ACHN (cell line): ENCODE measurements at places on chromosomes 4 and X.

- DNase-seq = no peak
These were observed 42.0 kb upstream of the MAPK10 start for GRCh38 chr4:86401826-86402225.

GRCh38 chrX:111511477-111511876 lies at the start of gene SERTM2:
SERTM2 (plus strand) TSS chrX:111511645; CDS start chrX:111518858, 7,213 bp downstream.
- peak; percentile 43 for DNase-seq

DNA sequence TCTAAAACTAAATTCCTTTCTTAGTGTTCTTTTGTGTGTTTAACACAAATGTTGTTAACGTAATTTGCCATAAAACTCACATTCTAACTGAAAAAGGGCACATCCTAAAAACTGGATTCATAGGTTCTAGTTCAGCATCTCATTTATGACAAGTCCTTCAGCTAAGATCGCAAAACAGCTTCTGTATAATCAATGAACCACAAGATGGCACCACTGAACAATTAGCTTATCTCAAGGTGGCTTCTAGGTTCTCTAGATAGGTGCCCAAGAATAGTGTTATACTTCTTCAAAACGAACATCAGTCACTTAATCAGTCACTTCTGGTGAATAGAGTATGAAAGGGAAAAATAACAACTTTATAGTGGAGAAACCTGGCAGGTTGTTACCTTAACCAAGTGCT lies 54.3 kb downstream of the NRK start:
- DNase-seq = peak; percentile 18

DNA sequence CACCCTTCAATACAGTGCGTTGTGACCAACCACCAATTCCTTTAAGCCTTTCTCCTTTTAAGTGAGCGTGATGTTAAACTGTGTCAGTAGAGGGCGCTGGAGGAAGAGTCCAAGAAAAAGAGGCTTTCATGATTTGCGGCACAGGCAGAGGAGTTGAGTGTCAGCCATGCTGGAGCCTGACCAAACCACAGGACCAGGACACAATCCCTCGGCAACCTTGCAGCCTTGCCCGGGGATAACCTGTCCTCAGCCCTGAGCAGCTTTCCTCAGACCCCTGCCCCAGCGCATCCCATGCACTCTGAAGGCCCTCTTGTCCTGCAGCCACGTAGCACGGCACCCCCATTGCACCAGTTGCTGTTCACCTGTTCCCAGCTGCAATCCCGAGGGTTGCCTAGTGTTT lies 53.5 kb upstream of the SMIM31 start:
- peak; percentile 26 for DNase-seq

GRCh38 chrX:55119712-55120111 lies 30.9 kb downstream of the PAGE2 start:
- DNase-seq = no peak
